ENCODE measurements at places on chromosomes 7 and 10.

DNA sequence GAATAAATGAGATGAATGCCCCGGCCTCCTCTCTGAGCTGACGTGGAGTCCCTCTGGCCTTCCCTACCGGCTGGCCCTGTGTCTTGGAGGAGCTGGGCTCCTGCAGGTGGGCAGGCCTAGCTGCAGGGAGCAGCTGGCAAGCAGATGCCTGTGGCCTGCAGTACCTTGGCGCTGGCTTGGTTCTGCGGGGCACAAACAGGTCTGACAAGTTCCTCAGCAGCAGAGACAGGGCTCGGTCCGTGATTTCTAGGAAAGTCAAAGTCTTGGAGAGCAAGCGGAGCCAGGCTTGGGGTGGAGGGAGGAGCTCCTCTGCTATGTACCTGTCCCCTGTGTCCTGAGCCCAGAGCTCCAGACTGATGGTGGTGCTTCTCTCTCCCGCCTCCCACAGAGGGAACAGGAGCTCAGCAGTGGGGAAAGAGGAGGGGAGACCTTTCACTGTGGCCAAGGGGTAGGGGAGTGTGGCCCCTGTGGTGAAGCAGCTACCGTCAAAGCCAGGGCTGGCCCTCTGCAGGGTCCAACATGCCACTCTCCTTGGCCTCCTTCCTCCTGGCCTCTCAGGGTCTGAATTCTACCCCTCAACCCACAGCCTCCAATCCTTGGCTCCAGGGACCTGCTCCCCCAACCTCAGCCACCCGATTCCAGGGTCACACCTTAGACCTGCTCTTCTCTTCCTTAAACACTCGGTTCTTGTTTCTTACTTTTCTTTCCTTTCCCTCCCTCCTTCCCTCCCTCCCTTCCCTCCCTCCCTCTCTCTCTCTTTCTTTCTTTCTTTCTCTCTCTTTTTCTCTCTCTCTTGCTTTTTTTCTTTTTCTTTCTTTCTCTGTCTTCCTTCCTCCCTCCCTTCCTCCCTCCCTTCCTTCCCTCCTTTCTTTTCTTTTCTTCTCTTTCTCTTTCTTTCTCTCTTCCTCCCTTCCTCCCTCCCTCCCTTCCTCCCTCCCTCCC lies 20.1 kb downstream of the MYL10 start:
- DNase-seq: peak; percentile 25

DNA sequence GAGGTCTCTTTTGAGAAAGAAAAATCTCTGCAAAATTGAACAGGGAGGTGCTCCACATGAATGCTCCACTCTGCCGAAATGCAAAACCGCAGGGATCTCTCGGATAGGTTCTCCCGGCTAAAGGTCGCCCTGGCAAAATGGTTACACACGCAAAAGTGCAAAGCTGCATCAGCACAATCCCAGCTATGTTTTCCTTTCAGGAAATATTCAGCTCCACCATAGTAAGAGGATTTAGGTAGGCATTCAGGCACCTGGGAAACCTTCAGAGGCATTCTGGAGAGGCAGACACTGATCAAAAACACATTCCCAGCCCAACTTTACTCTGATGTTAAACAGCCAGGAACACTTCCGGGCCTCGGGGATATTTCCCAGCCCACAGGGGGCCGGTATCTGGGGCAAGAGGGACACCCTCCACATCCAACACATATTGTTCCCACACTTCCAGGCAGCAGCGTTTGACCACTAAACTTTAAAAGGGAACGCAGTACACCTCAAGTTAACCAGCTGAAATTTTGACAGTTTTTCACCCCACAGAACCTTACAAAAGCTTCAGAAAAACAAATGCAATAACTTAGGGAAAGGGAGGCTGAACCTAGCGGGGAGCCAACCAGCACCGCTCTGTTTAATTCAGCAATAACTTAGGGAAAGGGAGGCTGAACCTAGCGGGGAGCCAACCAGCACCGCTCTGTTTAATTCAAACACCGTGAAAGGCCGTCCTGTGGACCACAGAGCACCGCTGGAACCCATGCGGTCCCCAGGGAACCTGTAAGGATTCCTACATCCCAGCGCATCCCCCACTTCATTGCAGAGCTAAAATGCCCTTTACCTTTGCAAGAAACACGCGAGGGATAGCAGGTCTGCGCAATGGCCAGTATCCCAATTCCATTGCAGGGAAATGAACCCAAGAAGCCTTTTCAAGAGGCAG lies 45.9 kb downstream of the TNS3 start:
- DNase-seq: no peak

- DNase-seq: no peak
Measured at GRCh38 chr7:137091396-137091795, 222.9 kb downstream of the CHRM2 start.

GRCh38 chr10:19811540-19811939 lies 4.7 kb upstream of the PLXDC2 start:
- no peak for DNase-seq

- DNase-seq: no peak
Measured at GRCh38 chr10:98453729-98454128, 7.0 kb upstream of the HPS1 start.

Measured in NCI-H510A treated with DMSO at 0.1 percent for 48 hours (cell line).